ENCODE measurements at places on chromosomes 2 and 18.

DNA sequence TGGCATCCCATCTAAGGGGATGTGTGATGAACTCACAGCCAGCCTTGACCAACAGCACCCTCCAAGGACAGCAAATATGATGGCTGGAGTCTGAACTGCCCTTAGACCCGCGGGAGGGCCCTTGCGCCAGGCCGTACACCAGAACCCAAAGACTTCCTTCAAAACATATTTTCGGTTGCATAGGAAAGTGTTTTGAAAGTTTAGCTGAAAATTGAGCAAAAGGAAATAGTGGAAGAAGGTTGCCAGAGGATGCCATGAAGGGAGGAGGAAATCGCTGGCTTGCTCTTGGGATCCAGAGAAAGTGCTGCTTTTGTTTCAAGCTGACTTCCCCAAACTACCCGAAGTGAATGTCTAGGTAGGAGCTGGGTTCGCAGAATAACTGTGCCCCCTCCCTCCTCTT, 61.3 kb downstream of the IL1R2 start:
- DNase-seq, result no peak

GRCh38 chr2:96945014-96945413, 41.4 kb downstream of the FAM178B start:
- no peak for DNase-seq

DNA sequence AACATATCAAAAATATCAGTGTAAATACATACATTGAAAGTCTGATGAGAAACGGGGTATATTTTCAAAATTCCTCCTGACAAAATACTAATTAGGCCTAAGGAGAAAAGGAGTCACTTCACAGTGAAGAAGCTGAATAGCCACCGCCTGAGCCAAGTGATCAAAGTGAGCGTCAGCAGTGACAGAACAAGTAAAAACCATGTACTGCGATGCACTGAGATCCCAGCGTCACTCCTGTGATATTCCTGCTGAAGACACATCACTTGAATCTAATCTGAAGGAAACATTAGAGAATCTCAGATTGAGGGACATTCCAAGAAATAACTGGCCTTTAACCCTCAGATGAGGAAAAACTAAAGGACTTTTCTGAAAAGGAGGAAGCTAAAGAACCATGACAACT, 285.3 kb downstream of the EN1 start:
- DNase-seq, result no peak

DNA sequence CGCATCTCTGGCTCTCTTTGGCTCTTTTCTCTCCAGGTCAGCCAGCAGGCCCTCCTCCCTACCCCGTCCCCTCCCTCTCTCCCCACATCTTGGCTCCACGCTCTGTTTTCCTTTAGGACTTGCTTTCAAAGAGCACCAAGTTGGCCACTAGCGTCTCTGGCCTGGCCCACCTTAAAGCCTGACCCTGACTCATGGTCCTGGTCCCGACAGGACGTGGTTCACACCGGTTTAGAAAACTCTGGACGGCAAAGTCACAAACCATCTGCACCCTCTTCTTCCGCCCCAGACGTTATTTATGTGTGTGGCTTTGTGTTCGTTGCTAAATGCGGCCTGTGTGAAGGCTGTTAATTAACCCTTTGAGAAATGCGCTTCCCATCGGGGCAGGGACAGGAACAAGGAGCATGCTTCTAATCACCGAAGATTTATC, 169.0 kb upstream of the HAAO start:
- DNase-seq, result no peak

GRCh38 chr2:29317801-29318485, 202.7 kb downstream of the CLIP4 start:
- no peak for DNase-seq

- no peak for DNase-seq
Observed at GRCh38 chr2:41735476-41735875, 312.3 kb upstream of the PKDCC start.

DNA sequence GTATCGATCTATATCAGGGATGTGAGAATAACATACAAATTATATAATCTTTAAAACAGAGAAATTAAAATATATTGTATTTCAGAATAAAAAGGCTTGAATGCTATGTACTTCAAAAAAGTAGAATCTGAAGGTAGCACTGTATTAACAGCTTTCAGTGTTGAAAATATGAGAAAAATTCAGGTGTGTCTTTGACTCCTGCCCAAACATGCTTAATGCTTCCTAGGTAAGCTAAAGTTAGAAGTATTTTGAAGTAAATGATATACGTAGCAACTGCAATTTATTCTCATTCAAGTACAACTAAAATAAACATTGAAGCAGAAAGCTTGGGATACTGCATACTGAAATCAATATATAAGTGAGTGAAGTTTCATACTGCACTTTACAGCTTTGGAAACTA, 1082.0 kb upstream of the ACVR2A start:
- DNase-seq, result no peak

Measured in prostate gland (tissue), 2 donors.